ENCODE measurements at places on chromosomes 6 and 20.
A peak's percentile ranks its signal among the peaks of the same experiment; 100 is the strongest.

DNA sequence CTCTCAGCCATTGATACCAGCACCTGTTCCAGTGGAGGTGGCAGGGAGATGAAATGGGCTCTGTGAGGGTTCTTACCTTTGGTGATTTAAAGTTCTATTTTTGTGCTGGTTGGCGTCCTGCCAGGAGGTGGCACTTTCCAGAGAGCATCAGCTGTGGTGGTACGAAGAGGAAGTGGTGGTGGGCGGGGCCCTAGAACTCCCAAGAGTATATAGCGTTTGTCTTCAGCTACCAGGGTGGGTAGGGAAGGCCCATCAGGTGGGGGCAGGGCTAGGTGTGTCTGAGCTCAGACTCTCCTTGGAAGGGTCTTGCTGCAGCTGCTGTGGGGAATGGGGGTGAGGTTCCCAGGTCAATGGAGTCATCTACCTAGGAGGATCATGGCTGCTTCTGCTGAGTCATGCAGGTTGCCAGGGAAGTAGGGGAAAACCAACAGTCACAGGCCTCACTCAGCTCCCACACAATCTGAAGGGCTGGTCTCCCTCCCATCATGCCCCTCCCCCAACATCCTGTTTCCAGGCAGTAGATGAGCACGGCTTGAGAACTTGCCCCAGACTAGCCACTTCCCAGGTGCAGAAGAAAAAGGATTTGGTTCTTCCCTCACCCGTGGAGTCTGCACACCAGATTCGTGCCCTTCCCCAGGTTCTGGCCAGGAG lies 46.6 kb downstream of the MOXD1 start:
- DNase-seq, result peak; percentile 17

GRCh38 chr6:20998748-20999448 lies 464.6 kb downstream of the CDKAL1 start:
- DNase-seq, result no peak

DNA sequence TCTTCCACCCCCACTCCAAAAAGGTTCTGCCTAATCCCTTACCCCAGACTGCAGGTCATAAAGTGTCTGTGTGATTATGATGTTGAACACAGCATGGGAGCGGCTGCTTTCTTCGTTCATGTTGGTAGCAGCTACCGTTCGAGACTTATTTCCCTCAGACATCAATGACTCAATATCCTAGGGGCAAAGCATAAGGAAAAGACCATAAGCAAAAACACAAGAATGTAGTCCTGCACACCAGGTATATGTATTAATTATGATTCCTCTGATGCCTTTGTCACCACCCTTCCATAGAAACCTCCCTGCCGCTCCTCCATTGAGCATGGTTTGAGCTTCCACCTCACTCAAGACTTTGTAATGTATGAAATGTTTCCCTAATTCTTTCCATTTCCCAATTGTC lies 137.2 kb downstream of the KIF13A start:
- DNase-seq, result no peak

DNA sequence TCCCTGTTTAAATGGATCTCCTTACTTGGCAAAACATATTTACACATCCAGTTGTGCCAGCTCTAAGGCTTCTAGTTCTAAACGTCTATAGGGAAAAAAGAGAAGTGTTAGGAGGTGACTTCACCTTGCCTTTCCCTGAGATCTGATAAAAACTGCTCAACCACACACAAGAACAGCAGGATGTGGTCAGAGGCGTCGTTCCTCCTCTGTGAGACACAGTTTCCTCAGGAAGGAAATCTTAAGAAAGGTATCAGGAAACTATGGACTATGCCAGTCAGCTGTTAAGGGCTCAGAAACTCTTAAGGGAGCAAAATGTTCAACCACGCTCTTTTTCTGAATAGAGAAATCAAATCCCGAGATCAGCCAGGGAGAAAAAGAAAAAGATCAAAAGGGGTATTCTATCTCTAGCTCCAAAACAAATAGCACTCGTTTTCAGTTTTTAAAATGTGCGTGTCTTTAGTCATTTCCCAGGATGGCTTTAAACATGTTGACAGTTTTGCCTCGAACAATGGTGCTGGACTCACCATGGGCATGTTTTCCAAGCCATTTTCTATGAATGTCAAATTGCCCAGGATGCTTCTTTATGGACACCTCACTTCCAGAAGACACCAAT lies 154.5 kb downstream of the HACE1 start:
- DNase-seq, result no peak

- DNase-seq, result no peak
These were observed 888.8 kb downstream of the QKI start for GRCh38 chr6:164303102-164303964.

DNA sequence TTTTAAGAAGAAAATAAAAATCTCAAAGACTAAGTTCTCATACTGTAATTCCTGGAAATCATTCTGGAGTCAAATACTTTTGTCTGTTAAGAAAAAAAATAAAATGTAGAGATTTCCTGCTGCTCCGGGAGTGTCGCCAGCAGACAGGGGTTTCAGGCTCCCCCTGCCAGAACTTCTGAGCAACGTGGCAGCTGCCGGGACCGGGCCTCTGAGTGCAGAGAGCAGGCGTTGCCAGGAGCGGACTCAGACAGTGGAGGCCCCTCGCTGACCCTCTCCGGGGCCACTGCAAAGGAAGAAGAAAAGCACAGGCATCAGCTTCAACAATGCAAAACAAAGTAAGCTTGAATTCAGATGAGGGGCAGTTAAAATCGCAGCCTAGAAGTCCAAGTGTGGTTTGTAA lies 95.5 kb downstream of the THBS2 start:
- DNase-seq, result no peak

DNA sequence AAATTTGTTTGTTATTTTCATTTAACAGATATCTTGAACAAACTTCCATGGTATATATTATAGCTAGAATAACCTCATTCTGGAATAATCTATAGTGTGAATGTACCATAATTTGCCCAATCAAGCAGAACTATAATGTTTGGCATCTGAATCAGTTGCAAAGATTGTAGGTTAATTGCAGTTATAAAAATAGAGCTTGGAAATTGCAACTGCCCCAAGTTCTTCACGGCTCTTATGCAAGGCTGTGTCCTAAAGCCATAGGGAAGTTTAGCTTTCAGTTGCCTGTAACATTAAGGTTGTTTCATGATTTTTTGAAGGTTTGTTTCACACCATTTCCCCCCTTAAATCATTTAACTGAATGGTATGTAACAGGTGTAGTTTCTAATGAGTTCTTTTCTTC lies 19.4 kb downstream of the NQO2 start:
- no peak for DNase-seq
